Activated naive CD4-positive, alpha-beta T cell treated with anti-CD3 and anti-CD28 coated beads, Interleukin-2, amount 10 ng/mL, durations not matched to agents 7 days and 5 days (primary cell): ENCODE measurements at places on chromosomes 3 and 15.

DNA sequence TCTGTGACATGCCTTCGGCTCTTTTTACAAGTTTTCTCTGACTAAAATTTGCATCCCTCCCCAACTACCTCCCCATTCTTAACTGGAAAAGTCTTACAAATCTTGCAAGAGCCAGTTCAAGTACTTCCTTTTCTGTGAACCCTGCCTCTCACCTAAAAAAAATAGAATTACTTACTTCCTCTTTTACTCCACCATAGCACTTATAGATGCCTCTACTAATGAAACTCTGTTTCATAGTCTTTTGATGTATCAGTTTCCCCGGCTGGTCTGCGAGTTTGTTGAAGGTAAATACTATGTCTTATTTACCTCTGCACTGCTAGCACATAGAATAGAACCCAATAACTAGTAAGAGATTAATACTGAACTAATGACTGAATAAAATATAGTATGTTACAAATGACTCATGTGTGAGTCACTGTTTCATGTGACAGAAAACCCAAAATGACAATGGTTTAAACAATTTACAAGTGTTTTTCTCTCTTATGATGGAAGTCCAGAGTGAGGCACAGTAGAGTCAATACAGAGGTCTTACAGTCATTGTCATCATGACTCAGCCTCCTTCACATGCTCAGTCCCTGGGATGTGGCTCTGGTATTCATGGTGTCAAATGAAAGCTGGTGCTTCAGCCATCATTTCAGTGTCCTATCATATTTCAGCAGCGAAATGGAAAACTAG, 393.5 kb downstream of the RSL24D1 start:
- no peak for DNase-seq

DNA sequence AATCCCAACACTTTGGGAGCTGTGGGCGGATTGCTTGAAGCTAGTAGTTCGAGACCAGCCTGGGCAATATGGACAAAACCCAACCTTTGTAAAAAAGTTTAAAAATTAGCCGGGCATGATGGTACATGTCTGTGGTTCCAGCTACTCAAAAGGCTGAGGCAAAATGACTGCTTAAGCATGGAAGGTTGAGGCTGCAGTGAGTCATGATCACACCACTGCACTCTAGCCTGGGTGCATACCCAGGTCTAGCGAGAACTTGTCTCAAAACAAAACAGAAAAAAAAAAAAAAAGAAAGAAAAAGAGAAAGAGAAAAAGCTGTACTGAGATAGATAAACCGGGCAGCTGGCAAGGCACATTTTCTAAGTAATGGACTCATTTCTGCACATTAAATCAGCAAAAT, 10.6 kb downstream of the ARPP19 start:
- DNase-seq, result peak; percentile 49

DNA sequence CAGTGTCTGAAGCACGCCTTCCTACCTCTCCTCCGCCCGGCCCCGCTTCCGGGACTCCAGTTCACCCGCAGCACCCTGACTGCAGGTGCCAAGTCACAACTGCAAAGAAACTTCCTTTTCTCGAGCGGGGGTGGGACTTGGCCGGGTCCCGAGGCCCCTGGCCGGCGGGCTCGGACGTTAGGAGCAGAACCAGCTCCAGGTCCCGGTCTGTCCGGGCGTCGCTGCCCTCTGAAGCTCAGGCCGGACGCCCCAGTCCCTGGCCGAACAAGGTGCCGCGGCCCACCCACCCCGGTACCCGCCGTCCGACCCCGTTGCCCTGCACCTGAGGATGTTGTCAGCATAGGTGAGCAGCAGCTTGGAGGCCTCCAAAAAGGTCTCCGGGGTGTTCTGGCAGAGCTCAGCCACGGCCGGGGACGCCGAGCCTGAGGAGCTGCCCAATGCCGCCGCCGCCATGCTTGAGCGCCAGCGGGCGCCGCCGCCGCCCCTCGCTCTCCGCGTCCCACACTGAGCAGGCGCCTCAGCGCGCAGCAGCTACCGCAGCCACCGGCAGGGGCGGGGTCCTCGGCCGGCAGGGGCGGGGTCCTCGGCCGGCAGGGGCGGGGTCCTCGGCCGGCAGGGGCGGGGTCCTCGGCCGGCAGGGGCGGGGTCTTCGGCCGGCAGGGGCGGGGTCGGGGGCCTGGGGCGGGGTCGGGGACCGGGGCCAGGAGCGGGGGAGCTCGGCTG, at the start of gene NGLY1:
Gene NGLY1, minus strand, starts transcription at position 506 of the 723 bp plus-strand sequence. Its CDS starts 53 bp downstream, at position 453.
- peak; percentile 88 for DNase-seq

DNA sequence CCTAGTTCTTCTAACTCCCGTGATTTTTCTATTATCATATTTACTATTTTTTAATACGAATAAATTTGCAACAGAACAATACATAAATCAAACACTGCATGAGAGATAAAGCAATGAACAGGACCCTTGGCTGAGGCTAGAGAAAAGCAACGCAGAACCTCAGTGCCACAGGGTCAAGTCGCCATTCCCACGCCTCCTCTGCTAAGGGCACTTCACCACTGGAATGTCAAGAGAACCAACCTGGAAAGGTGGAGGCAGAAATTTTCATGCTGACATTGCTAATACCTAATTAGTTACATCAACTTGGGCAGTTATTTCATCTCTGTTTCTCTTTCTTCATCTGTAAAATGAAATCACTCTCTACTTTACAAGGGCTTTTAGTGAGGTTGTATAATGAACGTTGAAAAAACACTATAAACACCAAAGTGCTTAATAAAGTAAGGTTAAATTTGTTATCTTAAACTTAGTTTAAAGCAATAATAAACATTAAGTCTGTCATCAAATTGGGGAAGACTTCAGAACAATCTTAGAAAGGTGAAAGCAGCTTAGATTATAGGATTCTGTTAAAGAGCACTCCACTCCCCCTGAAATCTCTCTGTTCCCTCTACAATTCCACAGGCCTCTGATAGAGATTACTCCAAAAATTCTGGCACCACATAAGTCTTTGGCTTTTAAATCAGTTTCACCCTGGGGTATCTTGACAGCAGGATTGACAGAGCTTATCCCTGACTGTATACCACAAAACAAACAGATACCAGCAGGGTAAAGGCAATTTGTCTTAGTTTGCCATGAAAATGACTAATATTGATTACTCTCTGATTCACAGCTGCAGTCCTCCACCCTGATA, 41.9 kb downstream of the PLCH1 start:
- no peak for DNase-seq

DNA sequence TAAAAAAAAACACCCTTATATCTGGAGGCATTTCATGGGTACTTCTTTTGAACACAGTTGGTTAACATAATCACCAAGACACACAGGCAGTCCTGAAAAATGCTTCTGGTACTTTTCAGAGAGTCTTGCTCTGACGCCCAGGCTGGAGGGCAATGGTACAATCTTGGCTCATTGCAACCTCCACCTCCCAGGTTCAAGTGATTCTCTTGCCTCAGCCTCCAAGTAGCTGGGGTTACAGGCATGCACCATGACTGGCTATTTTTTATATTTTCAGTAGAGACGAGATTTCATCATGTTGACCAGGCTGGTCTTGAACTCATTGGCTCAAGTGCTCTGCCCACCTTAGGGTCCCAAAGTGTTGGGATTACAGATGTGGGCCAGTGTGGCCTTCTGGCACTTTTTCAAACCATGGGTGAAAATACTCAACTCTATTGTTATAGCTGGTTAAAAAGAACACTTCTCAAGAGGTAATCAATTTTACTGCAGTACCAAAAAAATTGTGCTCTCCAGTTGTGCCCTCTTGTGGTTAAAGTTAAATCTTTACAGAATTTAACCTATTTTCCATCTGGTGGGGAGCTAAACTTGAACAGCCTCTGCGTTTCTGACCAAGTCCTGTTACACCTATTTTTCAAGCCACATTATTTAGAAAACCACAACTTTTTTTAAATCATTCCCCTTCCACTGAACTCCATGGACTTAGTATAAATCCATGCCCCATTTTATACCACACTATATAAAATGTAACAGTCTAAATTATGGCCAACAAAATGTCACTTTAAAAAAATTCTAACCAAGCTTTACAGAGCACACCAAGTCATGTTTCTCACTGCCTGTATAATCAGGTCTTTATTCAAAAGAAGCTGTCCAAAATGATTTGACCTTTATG, 1.2 kb upstream of the SNAPC5 start:
- no peak for DNase-seq

DNA sequence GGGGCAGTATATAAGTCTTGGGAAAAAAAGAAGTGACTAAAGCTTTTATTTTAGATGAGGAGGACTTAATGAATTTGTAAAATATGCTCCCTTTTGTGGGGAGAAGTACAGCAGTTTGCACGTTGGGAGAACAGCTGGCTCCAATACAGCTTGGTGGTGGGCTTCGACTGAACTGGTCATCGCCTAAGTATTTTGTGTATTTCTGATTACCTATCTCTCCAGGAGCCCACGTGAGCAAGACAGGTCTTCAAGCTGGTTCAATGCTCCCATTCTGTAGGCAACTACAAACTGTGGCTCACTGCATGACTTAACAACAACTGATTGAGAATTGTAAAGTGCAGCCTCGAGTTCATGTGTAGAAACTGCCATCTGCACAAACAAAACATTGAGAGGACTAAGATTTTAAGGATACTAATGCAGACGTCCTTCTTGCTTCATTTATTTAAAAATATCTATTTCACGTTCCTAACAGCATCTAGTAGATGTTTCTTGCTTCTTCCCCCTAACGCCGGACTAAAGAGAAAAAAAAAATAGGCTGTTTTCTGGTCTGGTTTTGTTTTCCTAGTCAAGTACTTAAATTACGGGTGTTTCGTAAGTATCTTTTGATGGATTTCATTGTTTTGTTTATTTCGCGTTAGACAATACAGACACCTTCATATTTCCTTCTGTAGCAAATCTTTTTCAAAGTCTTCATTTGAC, 1.4 kb upstream of the GREM1 start:
- no peak for DNase-seq

- no peak for DNase-seq
Measured at GRCh38 chr3:38985581-38985980, 66.2 kb downstream of the SCN11A start.

GRCh38 chr3:10469441-10470119, 35.8 kb downstream of the ATP2B2 start:
- no peak for DNase-seq

DNA sequence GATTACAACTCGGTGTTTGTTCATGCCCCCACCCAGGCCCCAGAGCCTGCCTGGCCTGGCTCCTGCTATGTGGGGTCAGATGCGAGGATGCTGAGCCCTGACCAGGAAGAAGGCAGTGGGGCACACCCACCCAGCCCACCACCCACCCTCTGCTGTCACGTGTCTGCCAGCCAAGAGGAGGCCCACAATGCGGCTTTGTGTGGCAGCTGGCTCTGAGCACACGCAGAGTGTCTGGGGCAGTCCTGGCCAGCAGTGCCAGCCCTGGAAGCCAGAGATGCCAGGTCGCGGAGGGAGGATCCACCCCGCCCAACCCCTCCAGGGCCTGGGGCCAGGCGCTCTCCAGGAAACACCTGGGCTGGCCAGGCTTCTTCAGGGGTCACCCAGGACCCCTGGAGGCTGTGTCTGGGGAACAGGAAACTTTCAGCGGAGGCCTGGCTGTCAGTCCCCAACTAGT, 26.4 kb upstream of the KLF13 start:
- no peak for DNase-seq

DNA sequence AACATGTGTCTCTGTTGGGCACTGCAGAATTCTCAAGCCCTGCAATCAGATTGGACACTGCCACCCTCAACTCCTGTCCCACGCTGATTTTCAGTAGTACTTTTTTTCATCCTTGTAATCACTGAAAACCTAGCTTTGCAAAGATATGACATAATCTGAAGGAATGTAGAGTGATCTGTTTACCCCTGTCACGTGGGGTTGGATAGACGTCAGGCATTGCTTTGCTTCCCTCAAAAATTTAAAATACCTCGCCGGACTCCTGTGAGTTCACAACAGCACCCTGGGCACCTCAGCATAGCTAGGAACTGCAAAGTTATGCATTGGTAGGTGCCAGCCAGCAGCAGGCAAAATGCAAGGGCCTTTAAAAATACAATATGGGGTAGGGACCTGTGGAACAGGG, 71.1 kb upstream of the OXTR start:
- no peak for DNase-seq

DNA sequence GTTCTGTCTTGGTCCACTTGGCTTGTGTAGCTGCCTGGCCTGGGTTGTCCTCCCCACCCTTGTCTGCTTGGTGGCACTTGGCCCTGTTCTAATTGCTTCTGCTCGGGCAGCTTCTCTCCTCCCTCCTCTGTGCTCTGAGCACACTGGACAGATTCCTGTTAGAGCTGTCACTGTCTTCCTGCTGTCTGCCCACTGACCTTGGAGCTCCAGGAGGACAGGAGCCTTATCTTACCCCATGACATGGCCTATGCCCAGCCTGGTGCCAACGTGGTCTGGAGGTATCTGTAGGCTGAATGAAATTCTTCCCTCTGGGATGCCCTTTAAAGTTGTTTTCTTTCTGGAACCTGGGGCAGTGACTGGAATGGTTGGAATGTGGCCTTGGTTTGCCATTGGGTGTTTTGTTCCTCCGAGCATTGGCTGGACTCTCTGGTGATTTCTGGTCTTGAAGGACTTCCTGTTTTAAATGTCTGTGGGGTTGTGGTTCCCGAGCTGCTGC, 94.1 kb downstream of the FAM43A start:
- DNase-seq, result no peak

DNA sequence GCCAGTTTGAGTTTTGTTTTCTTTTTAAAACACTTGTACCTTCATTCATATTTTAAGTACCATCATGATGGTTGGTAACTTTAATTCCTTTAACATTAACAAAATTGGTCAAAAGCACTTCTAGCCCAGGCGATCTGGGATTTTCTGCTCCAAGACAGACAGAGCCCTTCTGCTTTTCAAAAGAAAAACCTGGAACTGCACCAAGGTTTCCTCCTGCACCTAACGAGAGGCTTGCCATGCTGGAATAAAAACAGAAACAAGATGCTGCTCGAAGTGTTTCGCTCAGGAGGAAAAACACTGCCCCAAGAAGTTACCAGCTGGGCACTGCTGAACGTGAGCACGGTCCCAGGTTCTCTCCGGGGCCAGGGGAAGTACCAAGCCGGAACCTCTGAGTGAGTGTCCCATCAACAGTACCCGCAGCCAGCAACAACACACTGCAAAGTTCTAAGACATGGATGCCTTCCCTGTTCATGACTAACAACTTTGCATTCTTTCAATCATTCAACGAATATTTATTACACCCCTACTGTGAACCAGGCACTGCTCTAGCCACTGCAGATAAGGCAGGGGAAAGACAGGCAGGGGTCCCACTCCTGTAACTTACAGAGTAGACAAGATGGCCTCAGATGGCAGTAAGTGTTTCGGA, 98.8 kb downstream of the XXYLT1 start:
- no peak for DNase-seq

- DNase-seq, result no peak
Measured at GRCh38 chr15:80556694-80557367, 138.3 kb upstream of the ABHD17C start.
